IMR-90 (cell line): ENCODE measurements at places on chromosomes 6 and 20. TPM values are rescaled to one million over a fixed set of nuclear protein-coding genes. Genes with fewer than 3 reads are reported as not detected.

LBP gene
- not detected in 2 replicates for total RNA-seq

DNA sequence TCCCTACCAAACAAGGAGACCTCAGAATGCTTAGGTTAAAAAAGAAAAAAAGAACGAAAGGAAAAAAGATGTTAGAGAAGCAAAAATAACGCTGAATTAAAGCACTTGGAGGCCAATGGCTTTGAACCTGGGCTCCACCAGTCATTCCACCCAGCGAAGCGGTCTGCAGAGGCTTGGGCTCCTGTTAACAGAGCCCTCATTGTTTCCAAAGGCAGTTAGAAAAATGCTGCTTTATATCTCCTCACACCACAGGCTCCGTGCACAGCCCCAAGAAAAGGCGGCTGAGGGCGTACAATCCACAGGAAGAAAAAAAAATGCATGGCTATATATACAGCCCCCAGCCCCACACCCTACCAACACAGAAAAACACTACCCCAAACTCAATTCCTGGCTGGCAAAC is 255.9 kb downstream of the FOXC1 start:
- peaks cover 3% of the 10 kb centered on the region; the same call in 1 of the 2 replicates for H3K4me1 ChIP-seq
- no peak for DNase-seq
- no peak overlapping the region for H3K4me3 ChIP-seq
- no peaks in the 10 kb centered on the region for H3K36me3 ChIP-seq
- H3K27me3 ChIP-seq = no peaks in the 10 kb centered on the region
- H3K27ac ChIP-seq = no peak overlapping the region

DNA sequence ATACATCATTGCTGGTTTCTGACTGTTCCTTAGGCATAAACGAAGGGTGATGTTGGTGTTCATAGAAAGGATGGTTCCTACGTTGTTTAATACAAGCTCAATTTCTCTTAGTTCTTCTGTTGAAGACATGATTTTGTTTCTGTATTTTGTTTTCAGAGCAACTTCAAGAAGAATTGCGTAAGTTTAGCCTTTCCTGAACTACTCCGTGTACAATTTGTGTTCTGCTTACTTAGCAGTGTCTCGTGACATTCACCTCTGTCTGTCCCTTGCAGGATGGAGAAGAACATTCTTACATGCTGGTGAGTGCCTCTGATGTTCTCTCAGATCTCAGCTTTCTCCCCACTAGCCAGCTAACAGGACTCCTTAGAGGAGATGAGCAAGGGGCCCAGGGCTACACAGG is 7.6 kb downstream of the BTN2A2 start:
- no peak for DNase-seq
- no peak overlapping the region for H3K4me3 ChIP-seq
- H3K27ac ChIP-seq = no peak overlapping the region
- H3K36me3 ChIP-seq = peaks cover 7% of the 10 kb centered on the region
- peaks cover 14% of the 10 kb centered on the region for H3K4me1 ChIP-seq
- H3K27me3 ChIP-seq = no peaks in the 10 kb centered on the region

DNA sequence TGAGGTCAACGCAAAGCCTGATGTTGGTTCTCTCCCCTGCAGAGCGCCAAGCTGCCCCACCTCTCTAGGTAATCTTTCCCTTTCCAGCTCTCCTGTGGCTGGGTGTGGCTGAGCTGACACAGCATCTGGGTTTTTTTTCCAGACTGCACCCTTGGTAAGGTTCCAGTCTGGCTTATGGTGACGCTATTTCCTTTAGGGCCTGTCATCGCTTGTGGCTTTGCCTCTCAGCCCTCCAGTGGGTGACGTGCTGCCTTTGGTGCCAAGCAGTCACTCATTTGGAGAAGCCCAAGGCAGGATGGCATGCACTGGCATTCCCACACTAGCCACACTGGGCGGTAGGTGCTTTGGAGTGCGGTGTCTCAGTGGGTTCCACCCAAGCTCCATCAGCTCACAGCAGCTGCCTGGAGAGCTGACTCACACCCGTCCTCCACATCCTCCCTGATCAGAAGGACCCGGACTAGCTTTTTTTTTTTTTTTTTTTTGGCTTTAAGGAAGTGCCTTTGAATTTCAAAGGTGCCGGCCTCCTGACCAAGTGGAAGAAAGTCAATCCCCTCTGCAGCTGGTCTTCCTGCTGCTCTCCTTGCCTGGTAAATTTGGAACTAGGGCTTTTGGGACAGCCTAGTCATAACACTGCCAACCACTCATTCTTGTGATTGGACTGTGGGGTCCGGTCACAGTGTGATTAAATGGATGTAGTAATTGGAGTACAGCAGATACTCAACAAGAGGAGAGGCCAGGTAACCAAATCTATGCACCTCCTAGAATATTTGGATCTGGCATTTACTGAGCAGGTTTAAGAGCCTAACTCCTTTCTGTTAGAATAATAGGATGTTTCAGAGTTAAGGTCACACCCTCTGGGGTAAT is 153.6 kb downstream of the CD83 start:
- peaks cover 4% of the 10 kb centered on the region; the same call in 1 of the 2 replicates for H3K4me1 ChIP-seq
- no peak overlapping the region for H3K27ac ChIP-seq
- H3K4me3 ChIP-seq = no peak overlapping the region
- H3K27me3 ChIP-seq = peaks cover 5% of the 10 kb centered on the region
